Immature natural killer cell (primary cell): ENCODE measurements at places on chromosomes 11 and 22.
A peak's percentile ranks its signal among the peaks of the same experiment; 100 is the strongest.

DNA sequence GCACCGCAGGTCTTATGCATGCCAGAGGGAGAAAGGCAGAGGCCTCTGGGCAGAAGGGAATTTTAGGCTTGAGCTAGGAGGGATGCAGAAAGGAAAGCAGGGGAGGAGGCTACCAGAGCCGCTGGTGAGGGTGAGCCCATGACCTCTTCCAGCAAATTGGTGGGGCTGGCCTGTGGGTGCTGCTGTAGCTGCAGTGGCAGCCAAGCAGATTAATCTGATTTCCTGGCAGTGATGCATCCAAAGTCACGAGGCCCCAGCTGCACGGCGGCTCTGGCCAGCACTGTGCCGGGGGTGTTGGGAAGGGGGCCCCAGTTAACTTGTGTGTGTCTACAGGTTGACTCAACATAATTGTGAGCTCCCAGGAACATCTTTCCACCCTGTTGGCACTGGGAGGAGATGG is 41.4 kb upstream of the B3GAT1 start:
- no peak for DNase-seq

- DNase-seq: no peak
Measured at GRCh38 chr22:40215266-40215665, 37.5 kb downstream of the TNRC6B start.

GRCh38 chr11:126138636-126139035 is 72.8 kb downstream of the RPUSD4 start:
- DNase-seq: no peak

- DNase-seq: no peak
Measured at GRCh38 chr11:19365743-19366410, 125.1 kb upstream of the E2F8 start.

DNA sequence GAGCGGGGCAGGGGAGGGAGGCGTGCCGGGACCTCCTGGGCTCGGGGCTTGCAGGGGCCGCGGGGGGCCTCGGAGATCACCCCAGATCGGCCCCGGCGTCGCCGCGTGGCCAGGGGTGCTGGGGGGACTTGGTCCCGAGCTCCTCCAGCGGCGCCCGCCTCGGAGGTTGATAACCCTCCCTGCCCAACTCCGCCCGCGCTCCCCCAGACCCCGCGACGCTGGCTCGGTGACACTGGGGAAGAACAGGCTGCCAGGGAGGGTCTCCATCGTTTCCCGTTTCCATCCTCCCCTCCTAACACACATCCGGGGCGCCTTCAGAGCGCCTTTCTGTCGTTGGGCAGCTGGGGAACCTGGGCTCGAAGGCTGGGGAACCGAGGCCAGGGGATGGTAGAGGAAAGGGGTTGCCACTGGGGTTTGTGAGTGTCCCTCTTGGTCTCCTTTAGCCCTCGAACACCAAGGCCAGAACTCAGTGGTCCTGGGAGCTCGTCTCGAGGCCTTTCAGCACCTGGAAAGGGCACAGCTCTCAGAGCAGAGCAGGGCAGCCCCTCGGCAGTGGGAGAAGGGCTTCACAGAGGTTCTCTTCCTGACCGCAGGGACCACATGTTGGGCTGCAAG is 431 bp downstream of the SLC37A2 start:
- peak; percentile 6 for DNase-seq

DNA sequence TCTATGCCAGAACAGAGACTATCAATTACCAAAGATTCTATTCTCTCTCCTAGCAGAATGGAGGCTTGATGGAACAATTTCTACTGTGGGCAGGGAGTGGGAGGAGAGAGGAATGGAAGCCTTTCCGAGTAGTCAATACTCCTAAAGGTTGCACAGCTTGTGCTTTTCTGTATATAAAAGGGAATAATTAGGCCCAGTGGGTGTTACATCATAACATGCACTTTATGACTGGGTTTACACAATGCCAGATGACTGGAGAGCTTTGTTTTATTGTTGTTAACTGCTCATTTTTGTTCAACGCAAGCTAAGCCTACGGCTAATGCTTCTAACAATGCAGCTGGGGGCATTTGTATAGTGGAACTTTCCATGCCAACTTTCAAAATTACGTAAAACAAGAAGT is 2237.9 kb upstream of the RAG2 start:
- DNase-seq: no peak

- no peak for DNase-seq
Measured at GRCh38 chr11:82898241-82898640, 2.0 kb downstream of the PRCP start.

- DNase-seq: no peak
Measured at GRCh38 chr22:43308060-43308830, 34.9 kb downstream of the SCUBE1 start.

- no peak for DNase-seq
Measured at GRCh38 chr11:118007040-118007439, 20.8 kb downstream of the IL10RA start.

GRCh38 chr11:60197442-60197841 is 14.6 kb upstream of the MS4A6A start:
- no peak for DNase-seq

DNA sequence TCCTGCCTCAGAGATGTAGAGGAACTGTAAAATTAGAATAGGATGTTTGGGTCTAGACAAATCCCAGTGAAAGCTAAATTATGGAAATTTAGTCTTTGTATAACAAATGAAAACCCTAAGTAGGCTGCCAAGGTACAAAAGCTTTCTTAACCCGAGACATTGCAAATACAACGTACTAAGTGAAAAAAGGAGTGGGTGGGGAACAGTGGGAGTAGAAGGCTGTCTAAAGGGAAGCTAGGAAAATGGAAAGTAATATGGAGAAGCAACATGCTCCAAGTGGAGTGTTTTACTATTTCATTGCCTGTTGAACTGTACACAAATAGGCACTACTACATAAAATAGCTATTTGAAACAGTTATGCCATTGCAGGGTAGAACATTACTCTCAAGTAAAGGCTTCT is 6.8 kb upstream of the LIN7C start:
- no peak for DNase-seq

DNA sequence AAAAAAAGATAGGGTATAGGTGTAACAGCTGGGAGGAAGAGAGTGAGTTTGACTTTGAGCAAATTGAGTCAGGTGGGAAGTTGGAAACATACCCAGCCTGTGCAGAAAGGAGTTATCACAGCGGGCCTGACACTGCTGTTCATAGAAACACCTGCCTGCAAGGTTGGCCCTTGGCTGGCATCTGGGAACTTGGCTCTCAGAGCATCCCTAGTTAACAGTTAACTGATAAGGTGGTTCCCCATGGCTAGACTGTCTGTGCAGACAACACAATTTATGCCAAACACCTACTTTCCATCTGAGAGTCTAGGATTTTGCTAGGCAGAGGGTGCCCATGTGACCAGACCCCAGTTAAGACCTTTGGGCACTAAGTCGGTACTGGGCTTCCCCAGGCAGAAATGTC is 31.4 kb downstream of the ADAMTS8 start:
- DNase-seq: no peak
